ENCODE measurements at places on chromosomes 13 and 19.
A peak's percentile ranks its signal among the peaks of the same experiment; 100 is the strongest.

- no peak for DNase-seq
Observed at GRCh38 chr19:47357788-47358680, 8.9 kb downstream of the DHX34 start.

- peak; percentile 81 for DNase-seq
Observed at GRCh38 chr19:31658993-31659896, 310.0 kb upstream of the TSHZ3 start.

GRCh38 chr13:72004246-72004645 lies 137.2 kb upstream of the DACH1 start:
- no peak for DNase-seq

DNA sequence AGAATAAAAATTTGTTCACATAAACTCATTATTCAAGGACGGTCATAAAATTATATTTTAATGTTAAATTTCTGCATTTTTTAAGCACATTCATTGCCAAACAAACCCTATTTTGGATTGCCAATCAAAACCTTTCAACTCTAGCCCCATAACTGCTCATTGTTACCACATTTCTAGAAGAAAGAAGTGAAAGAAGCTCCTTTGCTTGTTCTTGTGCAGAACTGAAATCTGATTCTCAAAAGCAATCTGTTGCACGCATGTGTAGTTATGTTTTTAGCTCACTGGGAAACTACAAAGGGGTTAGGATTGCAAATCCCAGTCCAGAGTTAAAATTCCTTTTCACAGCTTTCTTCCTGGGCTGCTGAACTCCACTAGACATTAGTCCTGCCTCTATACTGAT lies 109.5 kb upstream of the MIR17HG start:
- no peak for DNase-seq

DNA sequence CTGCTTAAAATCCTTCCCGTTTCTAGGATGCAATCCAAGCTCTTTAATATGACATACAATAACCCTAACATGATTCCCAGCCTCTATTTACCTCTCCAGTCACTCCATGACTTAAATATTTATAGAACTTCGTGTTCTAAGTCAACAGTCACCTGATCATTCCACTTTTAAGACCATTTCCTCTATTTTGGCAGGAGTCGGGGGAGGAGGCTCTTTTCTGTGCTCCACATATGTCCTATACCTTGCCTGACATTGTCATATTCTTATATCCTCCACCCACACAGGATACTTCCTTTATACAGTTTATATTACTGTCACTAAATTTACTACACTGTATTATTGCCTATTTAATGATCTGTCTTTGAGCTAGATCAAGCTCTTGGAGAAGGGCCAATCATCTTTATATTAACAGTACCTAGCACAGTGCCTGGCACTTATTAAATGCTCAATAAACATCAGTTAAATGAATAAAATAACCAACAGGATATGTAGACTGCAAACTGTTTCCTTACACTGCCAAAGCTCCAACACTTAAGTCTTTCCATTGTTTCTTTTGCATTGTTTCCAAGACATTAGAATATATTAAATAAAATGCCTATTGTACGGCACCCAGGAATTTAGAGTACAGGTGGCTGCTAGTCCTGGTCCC lies 2.7 kb downstream of the ARGLU1 start:
- no peak for DNase-seq

- no peak for DNase-seq
Observed at GRCh38 chr19:10726268-10726667, 8.4 kb downstream of the DNM2 start.

DNA sequence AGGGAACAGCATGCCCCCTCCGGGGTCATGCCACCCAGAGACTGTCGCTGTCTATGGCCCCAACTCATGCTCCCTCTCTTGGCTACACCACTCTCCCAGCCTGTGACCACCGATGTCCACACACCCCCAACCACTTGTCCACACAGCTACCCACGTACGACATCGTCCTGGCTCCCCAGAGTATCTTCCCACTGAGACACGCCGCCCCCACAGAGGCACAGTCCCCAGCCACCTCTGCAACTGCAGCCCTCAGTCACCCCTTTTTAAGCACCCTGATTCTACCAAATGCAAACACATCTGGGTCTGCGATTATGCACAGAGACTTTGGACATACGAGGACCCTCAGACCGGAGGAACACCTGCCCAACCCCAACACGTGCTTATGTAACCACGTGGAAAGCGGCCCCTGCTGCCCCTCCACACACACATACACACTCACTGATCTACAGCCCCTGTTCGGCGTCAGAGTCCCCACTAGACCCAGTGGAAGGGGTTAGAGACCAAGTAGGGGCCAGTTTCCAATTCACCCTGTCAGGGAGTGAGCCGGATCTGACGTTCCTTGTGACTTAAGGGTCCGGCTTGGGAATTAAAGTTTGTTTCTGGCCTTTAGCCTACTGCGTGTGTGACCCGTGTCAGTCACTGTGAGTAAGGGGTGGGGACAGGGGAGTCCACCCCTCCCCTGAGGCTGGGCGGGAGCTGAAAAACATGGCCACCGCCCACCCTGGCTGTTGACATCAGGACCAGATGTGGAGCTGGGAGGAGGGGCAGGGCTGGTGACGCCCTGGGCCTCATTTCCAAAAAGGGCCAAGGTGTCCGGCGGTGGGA lies 11.9 kb upstream of the AXL start:
- DNase-seq: no peak

GRCh38 chr13:34019870-34020269 lies 201.9 kb downstream of the RFC3 start:
- no peak for DNase-seq

DNA sequence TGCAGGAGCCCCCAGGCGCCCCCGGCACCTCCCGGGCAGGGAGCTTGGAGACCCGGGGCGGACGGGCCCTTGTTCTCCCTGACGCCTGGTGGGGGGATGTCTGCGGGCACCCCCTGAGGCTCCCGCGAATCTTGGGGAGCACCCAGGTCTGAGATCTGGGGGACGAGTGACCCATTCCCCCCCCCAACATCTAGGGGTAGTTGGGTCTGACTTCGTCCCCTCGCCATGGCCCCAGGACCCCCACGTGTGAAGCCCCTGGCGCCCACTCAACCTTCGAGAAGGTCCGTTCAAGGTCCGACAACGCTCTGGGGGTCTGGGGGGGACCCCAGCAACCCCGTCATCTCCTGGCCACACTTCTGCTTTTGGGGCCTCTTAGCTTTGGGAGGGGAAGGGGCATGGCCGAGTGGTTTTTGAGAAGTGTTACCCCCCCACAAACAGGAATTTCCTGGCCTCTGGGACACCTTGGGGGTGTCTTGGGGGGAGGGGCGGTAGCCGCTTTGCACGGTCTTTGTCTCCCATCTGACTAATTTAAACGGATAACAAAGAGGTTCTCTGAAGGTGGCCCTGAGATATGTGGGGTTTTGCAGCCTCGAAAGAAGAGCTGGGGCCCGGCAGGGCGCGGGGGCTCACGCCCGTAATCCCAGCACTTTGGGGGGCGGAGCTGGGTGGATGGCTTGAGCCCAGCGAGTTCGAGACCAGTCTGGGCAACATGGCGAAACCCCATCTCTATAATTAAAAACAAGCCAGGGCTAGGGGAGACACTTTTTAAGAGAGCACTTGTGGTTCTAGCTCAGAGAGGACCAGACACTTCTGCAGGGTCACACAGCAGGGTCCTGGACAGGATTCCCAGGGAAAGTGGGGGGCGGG lies 608 bp downstream of the CNN2 start:
- DNase-seq: no peak

DNA sequence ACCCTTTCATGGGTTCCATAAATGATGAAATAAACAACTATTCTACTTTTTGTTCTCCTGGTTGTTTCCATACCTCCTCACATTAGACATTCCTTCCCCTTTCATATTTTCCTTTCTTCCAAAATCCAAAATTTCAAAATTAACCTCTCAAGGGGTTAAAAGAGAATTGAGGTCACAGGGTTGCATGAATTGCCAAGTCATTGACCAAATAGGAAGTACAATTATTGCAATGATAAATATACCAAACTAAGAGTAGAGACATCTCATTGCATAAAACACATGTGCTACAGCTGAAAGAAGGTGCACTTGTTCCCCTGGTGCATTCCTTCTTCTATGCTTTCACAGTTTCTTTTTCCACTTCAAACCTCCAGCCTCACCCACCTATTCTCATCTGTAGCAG lies 136.1 kb downstream of the KCTD12 start:
- DNase-seq: no peak

- no peak for DNase-seq
Observed at GRCh38 chr19:48726556-48726955, 7.0 kb upstream of the MAMSTR start.

DNA sequence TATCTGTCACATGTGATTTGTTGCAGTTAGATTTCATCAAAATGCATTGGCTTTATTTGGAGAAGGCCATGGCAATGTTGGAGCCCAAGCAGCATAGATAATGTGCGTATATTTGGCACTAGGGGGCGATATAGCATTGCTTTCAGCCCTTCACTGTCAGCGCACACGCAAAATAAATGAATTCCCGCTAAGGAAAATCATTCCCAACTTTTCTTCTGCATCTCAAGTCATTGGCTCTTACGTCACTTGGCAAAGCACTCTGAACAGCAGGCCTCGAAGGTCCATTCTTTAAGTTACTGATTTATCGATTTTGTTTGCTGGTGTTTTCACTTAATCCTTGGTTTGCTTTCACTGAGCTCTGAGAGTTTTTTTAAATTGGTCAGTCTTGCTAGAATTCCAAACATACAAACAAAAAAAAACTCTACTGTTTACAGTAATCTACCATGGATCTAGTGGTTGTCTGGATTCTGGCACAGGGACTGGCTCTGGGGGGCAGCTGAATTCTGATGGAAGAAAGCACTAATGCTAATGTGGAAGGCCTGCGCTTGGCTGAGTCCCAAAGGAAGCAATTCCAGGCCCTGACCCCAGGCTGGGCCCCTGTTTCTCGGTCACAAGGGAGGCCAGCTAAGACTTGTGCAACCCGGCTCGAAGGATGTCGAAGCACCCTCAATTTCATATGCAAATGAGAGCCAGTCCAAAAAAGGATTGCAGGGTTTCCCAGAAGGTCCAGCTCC lies 97.7 kb upstream of the IPO5 start:
- DNase-seq: peak; percentile 81

- no peak for DNase-seq
Observed at GRCh38 chr13:45119469-45119990, 780 bp upstream of the GTF2F2 start.

DNA sequence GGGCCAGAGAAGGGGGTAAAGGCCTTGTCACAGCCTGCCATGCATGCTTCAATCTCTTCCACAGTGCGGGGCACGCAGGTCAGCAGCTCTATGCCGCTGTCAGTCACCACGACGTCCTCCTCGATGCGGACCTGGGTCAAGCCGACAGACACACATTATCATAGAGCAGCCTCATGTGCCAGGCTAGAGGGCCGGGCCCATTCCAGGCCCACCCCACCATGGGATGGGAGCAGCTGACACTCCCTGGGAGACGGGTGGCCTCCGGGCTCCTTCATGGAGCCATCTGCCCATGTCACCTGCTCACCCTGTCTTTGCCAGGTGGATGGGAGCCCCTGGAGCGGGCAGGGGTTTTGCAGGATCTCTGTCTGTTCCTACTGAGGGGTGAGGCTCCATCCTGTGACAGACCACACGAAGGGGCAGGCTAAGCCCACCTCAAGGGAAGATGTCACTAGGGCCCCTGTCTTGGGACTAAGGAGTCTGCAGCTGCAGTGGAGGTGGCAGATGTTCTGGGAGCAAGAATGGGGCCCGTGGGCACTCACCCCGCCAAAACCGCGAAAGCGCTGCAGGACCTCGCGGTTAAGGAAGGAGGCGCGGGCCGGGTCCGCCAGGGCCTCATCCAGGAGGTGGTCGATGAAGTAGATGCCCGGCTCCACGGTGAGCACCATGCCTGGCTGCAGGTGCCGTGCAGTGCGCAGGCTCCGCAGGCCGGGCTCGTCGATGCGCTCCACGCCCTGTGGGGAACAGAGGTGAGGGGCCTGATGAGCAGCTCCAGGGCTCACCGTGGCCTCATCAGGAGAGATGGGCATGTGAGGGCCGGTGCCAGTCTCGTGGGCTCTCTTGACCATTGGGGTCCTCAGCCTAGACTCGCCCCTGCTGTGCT lies 14.1 kb downstream of the CEBPG start:
- DNase-seq: no peak

- DNase-seq: no peak
Observed at GRCh38 chr13:46211116-46211482, 629 bp upstream of the LRRC63 start.

DNA sequence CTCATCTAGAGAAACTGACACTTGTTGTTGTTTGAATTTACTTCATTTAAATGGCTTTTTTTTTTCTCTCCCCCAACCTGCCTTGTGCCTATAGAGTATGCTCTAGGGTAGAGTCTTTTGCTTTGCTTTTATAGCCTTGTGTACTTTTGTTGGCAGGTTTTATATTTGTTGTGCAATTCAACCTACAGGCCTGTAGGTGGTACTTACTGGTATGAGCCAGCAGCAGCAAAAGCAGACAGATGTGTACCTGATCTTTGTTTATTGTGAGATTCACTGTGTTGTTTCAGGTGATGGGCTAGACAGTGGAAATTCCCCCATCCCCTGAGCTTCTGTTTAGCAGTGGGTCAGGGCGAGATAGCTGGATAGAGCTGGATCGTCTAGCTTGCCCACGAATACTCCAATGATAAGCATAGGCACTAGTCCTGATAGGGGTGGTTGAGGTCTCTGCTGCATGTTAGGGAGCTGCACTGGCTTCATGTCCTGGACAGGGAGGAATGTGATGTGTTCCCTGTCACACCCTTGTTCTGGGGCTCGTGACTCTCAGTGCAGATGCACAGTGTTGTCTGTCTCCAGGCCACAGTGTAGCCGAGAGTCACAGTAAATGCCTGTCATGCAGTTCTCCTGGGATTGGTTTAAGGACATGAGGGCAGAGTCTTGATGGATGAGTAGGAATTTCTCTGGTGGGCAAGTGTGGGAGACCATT lies 21.3 kb downstream of the DNAJC3 start:
- DNase-seq: no peak

DNA sequence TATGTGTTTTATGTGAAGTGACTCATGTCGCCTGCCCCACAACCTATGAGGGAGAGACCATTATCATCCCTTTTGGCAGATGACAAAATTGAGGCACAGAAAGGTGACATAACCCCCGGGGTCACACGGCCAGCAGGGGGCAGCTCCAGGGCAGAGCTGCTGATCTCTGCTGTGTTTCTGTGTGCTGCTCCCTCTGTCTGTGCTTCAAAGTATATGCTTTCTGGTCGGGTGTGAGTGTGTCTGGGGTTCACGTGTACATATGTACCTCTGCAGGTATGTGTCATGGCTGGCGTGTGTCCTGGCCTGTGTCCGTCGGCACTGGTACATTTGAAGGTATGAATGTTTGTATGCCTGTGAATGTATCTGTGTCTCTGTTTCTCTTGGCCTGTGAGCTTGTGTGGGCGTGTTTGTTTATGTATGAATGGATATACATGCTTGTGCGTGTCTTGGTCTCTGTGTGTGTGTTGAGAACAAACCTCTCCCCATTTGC lies 7.1 kb downstream of the LIPE start:
- no peak for DNase-seq
